ENCODE measurements at places on chromosomes 2 and 18.
A peak's percentile ranks its signal among the peaks of the same experiment; 100 is the strongest.

GRCh38 chr18:23938043-23938756 lies 76.4 kb upstream of the TTC39C start:
- no peak for DNase-seq

DNA sequence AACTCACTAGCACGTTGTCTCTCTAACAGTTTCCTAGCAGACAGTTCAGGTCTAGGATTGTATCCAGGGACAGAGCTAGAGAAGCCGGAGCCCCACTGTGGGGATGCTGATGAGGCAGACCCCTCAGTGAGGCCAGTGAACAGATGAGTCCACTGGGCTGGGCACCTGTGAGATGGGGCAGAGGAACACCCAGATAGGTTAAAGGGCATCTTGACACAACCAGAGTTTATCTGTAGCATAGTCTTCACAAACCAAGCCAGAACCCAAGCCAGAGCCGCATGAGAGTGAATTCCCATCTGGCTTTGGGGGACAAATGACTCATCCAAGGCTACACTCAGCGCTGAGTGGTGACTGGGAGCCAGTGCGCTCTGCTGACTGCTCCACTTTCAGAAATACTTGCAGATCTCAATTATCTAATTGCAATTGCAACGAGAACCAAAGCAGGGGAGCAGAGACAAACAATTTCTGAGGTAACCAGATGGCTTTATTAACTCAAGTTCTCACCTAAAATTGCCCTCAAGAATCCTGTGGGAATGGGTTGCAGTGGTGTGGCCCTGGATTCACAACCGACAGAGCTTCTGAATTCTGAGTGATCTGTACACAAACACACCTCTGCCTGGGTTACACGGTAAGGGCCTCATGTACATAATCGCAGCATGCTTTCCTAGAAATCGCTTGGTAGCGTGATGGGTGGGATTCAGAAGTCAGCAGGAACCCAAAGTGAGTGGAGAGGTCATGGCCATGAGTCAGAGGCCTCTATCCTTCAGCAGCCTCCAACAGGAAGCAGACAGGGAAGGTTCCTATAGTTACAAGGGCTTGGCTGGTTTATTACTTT lies 48.7 kb upstream of the MSH2 start:
- no peak for DNase-seq

GRCh38 chr2:20962939-20963557 lies 80.8 kb downstream of the APOB start:
- DNase-seq = peak; percentile 51

GRCh38 chr2:148998165-148998830 lies 40.2 kb upstream of the LYPD6B start:
- DNase-seq = no peak

- no peak for DNase-seq
Measured at GRCh38 chr2:232523682-232524597, 2.0 kb upstream of the CHRND start.

DNA sequence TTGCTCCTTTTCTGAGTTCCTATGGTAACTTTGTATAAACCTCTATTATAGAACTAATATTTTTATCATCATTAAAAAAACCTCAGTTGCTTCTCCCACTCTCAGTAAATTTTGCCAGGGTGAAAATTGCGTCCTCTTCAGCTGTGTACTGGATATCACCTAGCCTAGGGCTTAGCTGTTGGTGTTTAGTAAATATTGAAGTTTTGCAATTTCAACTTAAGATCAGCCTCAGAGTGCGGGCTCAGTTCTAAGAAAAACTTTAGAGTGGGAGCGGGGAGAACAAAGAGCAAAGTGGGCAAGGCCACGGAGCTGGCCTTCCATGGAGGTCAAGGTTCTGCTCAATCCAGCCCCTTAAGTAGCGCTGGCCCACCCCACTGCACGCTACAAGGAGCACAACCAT lies 488.3 kb upstream of the SPRED2 start:
- no peak for DNase-seq

- DNase-seq = no peak
Measured at GRCh38 chr2:202786842-202787241, 84.7 kb downstream of the ICA1L start.

GRCh38 chr2:232502911-232503808 lies 15.5 kb upstream of the ECEL1 start:
- DNase-seq = no peak

DNA sequence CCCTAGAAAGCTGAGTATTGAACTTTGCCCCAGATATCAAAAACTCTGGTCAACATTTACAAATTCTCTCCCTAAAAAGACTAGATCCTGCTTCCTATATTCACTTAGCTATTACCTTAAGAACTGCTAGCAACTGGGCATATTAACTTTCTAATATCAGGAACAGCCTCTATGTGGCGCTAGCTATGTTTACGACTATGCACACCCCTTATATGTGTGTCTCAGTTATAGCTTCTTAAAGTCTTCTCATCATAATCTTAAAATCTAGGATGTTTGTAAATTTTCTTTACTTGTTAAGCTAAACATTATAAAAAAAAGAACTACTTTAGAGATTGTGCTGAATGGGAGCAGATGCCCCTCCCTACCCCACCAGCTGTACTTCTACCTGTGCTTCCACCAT lies 1.7 kb upstream of the STAMBP start:
- DNase-seq = no peak

DNA sequence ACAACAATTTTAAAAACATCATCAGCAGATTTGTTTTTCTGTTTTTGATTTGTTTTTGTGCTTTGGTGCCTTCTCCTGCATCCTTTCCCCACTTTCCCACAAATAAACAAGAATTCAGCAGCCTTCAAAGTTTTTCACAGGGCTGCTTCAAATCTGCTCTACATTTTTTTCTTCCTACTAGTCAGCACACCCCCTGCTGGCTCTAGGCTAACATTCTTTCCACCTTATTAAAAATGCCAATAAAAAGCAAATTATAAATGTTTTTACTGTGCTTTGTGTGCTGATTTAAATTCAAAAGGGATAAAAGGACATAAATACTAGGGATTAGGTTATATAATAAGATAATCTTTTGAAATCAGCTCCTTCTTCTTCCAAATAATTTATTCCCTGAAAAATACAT lies 6.2 kb upstream of the CNTNAP5 start:
- no peak for DNase-seq

DNA sequence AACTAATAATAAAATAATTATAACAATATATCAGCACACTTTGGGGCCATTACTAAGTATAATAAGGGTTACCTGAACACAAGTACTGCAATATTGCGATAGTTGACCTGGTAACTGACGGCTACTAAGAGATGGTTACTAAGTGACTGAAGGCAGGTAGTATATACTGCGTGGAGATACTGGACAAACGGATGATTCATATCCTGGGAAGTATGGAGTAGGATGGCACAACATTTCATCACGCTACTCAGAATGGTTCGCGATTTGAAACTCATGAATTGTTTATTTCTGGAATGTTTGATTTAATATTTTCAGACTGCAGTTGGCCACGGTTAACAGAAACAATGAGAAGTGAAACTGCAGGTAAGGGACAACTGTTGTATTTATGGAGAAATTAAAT lies 39.5 kb upstream of the FLACC1 start:
- no peak for DNase-seq

- no peak for DNase-seq
Measured at GRCh38 chr2:160891353-160891740, 268.9 kb upstream of the TANK start.

- no peak for DNase-seq
Measured at GRCh38 chr2:240277807-240278522, 137.5 kb upstream of the OTOS start.

GRCh38 chr18:3012136-3013023 lies 564 bp downstream of the LPIN2 start:
- DNase-seq = peak; percentile 56

- DNase-seq = no peak
Measured at GRCh38 chr2:239807568-239807967, 217.6 kb downstream of the NDUFA10 start.

DNA sequence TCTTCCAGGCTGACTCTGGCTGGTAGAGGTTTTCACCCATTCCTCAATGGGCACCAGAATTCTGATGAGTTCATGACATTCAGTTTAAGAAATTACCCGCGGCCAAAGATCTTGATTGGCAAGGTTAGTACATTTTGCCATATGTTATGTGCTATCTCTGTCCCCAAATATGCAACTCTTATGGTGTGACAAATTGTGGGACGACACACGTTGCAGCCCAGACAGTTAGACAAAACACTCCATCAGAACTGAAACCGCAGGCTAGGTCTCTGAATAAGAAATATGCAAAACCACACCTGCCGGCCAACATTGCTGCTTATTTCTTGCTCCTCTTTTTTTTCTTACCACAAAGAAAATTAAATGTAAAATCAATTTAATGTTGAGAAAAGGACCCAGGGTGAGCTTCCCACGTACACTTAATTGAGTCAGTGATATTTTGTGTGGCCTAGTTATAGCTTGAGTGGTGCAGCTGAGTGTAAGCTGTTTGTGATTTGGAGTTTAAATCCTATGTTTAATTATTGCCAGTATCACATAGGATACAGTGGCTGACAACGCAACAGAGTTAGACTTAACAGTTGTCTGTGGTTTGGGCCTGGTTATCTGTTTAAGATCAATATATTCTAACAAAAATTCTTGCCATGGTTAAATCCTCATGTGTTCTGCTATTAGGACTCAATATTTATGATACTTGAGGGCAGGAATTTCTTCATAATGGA lies 35.7 kb upstream of the LTBP1 start:
- no peak for DNase-seq

GRCh38 chr2:25514043-25514637 lies 159.2 kb downstream of the DTNB start:
- no peak for DNase-seq

GRCh38 chr18:9380621-9381395 lies 46.2 kb downstream of the TWSG1 start:
- no peak for DNase-seq

DNA sequence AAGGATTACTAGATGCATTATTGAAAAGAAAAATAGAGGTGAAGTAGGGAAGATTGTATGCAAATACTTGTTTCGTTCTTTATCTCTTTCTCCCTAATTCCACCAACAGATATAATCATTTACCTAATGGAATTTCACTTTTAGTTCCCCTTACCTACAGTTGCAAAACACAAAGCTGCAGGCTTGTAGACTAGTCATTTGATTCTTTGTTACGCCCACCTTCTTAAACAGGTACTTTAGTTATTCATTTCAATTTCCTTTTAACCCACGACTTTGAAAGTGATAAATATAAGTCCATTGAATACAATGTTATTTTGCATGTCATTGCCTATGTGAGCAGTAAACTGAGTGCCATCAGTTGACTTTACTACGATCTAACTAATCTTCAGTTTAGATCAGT lies 3.9 kb upstream of the HRH4 start:
- DNase-seq = no peak

Measured in hippocampal formation (tissue), 2 donors.